ENCODE measurements at places on chromosomes 11 and 22.

GRCh38 chr11:116793772-116794097 is 2.1 kb upstream of the APOA5 start:
- DNase-seq: no peak

DNA sequence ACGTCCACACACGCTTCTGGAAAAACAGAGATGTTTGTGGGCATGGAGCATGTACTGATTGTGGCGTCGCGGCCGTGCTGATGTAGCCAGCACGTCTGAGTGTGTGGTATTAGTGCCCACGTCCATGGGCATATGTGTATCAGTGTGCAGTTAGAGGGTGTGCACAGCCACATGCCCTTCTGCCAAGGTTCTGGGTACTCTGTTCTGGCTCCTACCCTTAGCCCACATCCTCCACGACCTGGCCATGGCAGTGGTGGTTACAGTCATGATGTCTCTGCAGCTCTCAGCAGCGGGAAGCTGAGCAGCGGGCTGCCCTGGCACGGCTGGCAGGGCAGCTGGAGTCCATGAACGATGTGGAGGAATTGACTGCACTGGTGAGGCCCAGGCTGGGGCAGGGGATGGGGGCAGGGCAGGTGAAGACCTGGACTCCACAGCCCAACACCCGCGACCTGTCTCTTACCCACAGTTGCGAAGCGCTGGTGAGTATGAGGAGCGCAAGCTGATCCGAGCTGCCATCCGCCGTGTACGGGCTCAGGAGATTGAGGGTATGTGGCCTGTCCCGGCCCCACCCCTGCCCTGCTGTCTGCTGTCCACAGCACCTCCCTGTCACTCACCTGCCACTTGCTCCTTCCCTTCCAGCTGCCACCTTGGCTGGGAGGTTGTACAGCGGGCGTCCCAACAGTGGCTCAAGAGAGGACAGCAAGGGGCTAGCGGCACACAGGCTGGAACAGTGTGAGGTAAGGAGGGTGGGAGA is 7.3 kb downstream of the SMTN start:
- DNase-seq: no peak

DNA sequence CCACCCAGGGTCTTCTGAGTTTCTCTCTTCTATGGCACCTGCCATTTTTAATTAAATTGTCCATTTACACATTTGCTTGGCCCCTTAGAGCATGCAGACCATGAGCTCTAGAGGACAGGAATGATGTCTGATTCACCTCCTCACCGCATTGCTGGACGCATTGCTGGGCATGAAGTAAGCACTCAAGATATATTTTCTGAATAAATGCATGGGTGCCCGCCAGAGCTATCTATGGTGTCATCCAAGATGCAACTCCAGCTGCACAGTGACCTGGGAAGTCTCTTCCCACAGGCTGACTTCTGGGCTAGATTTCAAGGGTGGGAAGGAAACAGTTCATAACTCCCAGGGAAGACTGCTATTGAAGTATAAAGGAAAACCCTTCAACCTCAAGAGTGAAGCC is 66.6 kb upstream of the ASPHD2 start:
- DNase-seq: no peak

- DNase-seq: peak; percentile 59
These were observed 29.2 kb upstream of the XBP1 start for GRCh38 chr22:28829358-28830181.

DNA sequence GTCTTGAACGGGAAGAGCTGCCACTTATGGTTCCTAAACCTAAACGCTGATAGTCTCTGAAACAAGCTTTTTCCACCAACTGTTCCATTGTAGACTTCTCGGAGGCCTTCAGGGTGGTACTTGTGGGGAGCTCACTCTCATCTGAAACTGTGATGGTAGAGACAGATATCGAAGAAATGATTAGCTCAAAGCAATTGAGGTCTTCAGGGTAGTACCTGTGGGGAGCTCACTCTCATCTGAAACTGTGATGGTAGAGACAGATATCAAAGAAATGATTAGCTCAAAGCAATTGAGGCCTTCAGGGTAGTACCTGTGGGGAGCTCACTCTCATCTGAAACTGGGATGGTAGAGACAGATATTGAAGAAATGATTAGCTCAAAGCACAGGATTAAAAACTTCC is 175.7 kb downstream of the SWAP70 start:
- no peak for DNase-seq

- DNase-seq: no peak
These were observed 740.8 kb downstream of the DLG2 start for GRCh38 chr11:84886344-84886743.

GRCh38 chr11:111189466-111189865 is 56.1 kb upstream of the POU2AF2 start:
- no peak for DNase-seq

- no peak for DNase-seq
These were observed 154.9 kb downstream of the CACNA1I start for GRCh38 chr22:39725351-39726035.

GRCh38 chr11:34238966-34239365 is 118.8 kb downstream of the ABTB2 start:
- no peak for DNase-seq
